Astrocyte of the cerebellum (primary cell): ENCODE measurements at places on chromosomes 6 and 20.

GRCh38 chr6:138691595-138692057, 81.9 kb upstream of the CCDC28A start:
- peak; percentile 60 for DNase-seq

GRCh38 chr6:51706086-51706485, 381.3 kb downstream of the PKHD1 start:
- DNase-seq: no peak

DNA sequence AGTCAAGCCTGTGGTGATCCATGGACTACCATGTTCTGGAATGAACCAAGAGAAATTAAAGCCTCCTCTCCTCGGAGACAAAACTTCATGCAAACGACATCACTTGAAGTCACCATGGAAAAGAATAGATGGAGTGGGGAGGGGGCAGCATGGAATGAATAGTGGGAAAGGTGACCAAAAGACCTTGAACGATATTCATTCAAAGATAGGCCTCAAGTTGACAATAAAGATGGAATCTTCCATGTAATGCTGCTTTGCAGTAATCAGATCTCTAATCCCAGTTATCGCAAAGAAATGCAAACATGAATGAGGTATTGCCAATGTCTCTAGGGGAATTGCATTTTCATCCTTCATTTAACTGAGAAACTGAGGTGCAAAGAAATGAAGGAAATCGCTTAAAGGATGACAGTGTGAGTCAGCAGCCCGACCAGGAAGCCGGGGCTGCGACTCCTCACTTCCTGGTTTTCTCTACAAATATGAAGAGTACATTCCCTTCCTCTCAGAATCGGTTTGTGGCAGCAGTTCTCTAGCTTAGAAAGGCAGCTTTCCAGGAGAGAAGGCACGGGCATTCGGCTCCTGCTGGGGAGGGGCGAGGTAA, 65.6 kb upstream of the RREB1 start:
- DNase-seq: no peak

- DNase-seq: no peak
Observed at GRCh38 chr6:20819774-20820400, 285.6 kb downstream of the CDKAL1 start.

DNA sequence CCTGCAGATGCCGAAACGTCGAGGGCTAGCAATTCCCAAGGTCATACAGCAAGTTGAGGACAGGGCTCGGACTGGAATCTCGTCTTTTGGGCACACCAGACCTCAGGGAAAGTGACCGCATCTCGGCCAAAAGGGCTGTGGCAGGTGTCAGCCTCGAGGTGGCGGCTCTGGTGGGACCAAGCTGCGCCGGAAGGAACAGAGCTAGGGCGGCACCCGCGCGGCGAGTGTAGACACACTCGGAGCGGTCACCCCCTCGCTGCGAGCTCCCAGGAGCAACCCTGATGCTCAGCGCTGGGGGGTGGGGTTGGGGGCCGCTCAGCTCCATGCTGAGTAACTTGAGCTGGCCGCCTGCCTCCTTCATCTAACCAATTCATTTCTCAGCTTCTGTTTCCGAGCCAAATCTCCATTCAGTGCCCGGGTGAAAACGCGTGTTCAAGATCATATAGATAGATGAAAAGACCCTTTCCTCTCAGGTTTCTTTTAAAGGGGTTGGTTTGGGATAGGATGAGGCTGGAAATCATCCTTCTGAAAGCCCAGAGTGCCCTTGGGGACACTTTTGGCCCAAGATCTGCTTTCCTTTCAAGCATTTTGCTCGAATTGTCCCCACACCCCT, 2.2 kb upstream of the TUBB2B start:
- no peak for DNase-seq

DNA sequence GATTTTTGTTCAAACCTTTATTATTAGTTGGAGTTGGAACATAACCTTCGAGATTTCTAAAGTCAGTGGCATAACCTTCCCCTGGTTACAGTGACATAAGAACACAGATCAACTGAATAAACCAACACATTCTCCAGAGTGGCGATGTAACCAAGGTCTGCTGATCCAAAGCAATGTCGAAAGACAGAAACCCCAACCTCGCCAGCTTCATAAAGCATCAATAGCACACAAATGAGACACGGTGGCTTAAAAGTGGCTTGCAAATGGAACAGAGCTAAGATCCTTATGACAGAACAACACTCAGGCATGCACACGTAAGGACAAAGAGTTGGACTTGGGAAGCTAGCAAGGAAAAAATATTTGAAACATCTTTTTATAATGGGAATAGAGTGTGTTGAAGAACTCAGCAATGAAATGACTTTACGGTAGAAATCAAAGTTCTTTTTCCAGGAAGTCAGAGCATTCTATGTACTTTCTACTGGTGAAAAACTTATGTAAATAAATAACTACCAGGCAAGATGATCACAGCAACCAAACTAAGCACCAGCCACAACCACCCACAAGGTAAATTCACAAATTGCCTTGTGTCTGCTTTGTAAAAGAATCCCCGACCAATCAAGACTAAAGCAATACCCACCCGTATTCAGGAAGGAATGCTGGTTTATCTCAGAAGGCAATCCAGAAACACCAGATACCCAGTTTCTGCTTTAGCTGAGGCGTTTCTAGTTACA, 61.0 kb upstream of the NHSL1 start:
- DNase-seq: no peak

DNA sequence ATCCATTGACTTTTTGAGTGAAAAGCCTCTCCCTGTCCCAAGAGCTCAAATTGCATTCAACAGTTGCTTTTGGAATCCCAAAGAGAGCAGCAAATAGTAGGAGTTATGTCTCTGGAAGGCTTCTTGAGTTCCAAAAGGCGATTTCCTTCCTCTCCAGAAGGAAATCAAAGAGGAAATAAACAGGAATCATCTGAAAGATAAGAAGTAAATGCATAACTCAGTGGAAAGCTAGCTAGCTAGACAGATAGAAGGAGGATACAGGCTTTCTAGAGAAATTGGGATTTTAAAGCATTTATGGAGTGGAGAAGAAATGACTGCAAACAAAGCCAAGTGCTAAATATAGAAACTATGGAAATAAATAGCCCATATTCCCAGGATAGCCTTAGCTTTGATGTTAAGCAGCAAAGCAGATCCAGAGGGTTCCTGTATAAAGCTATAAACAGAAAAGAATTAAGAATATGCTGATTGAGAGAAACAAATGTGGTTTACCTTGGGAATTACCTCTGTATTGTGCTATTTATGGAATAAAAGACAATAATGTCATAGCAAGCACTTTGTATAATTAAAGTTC, 214.7 kb downstream of the PLCB1 start:
- no peak for DNase-seq

GRCh38 chr6:89311853-89312531, 3.1 kb downstream of the GABRR2 start:
- DNase-seq: peak; percentile 63

DNA sequence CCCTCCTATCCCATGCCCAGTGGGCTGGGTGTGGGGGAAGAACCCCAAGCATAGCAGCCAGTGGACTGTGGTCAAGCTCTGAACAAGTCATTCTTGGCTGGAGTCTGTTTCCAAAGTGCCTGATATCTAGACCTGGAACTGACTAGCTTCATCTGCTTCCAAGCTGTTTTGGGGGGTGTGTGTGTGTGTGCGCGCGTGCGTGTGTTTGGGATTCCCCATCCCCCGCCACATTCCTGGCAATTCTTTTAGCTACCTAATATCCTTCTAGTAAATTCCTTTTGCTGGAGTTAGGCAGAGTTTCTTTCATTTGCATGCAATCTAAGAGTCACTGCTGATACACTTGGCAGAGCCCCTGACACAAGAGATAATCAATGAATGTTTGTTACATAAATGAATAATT, 7.8 kb downstream of the PAK5 start:
- DNase-seq: no peak

GRCh38 chr20:38225900-38226263, 34.7 kb downstream of the KIAA1755 start:
- no peak for DNase-seq

- no peak for DNase-seq
Observed at GRCh38 chr20:24185791-24186190, 197.2 kb upstream of the GGTLC1 start.

DNA sequence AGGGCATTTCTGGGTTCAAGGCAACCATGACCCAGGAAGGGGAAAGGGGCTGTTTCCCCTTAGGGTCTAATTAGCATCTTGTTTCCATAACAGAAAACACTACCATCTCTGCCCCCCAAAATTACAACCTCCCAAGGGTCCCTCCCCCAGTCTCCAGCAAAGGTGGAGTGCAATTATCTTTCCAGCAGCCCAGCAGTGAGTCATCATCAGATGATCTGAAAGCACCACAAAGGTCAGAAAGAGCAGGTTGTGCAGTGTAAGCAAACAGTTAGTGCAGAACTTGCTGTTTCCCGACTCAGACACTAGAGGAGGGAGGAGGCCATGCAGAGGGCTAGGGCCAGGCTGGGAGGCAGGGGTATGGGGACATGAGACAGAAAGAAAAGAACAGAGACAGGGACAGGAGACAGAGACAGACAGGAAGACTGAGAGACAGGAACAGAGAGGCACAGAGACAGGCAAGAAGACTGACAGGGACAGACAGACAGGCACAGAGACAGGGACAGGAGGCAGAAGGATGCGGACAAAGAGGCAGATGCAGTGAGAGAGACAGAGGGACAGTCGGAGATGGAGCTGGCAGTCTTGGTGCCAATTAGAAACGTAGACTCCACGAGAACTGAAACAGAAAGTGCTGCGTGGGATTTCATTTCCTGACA, 62.5 kb downstream of the PYGB start:
- DNase-seq: peak; percentile 45

- DNase-seq: no peak
Observed at GRCh38 chr20:50983321-50983720, 24.7 kb downstream of the MOCS3 start.

- no peak for DNase-seq
Observed at GRCh38 chr6:34475238-34475682, 9.4 kb downstream of the PACSIN1 start.

GRCh38 chr20:19756761-19757486, 1.1 kb upstream of the RIN2 start:
- no peak for DNase-seq

GRCh38 chr6:93419304-93420162, at the start of gene EPHA7:
Gene EPHA7, minus strand, starts transcription at chr6:93419559. Its CDS starts 218 bp downstream, at chr6:93419341.
- DNase-seq: peak; percentile 93

- DNase-seq: no peak
Observed at GRCh38 chr6:47525330-47526057, 47.9 kb downstream of the CD2AP start.

DNA sequence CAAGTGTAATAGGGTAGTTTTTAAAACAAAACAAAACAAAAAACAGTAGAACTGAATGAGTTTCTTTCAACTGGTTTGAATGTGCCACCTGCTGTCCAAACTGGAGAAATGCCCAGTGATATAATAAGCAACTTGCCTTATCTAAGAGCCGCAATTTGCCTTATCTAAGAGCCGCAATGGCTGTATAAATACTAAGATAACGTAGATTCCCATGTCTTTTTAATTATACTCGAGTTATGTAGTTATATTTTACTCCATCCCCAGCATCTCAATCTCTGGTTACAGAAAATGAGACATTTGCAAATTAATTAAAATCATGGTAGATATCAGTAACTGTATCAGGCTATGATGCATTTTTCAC, 67.2 kb downstream of the RPP40 start:
- peak; percentile 37 for DNase-seq

DNA sequence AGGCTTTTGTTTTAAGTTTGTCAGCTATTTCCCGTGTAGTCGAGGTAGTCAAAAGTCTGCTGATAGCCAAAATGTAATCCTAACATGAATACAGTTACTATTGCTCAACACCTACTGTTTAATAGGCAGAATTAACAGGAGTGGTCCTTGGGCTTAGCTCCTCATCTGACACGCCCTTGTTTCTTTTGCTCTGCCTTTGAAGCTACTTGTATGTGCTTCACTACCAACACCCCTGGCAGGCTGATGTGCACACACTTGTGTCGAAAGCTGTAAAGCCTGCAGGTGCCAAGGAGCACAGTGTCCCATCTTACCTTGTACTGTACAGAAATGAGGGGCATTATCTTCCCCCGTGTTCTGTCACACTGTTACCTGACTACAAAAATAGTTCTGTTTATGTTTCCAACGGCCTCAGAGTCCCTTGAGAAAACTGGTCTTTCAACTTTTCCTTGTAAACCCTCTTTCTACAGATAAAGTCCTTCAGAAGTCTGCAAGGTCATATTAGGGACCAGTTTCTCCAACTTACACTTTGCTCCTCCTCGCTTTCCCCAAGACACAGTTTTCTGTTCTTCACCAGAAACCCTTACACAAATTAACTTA, 9.3 kb downstream of the SDHAF4 start:
- no peak for DNase-seq

- DNase-seq: no peak
Observed at GRCh38 chr6:67722861-67723261, 912.2 kb upstream of the ADGRB3 start.

GRCh38 chr20:14470977-14471661, 133.7 kb upstream of the FLRT3 start:
- DNase-seq: no peak

DNA sequence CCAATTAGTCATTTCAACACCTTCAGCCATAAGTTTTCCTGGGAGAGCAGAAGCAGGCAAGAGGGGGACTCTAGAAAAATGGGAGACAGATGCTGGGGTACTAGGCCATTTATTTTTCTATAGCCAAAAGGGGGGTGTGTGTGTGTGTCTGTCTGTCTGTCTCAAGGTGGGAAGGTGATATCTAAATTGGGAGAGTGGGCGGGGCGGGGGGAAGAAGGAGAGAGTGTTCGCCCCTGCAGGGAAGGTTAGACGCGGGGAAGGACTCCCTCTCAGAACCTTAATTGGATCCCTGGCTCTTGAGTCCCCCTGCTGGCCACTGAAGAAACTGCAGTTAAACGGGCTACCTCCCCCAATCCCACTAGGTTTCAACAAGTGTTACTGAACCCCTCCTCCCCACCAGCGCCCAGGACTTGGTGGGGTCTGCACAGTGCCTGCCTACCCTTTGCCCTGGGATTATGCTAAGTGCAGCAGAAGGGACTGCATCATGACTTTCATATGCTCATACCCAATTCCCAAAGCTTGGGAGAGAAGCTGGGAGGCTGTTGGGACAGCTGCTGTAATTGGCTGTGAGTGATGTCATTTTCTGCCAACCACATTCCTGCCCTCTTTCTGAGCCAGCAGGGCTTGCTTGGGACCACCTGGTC, 45.8 kb downstream of the FOXP4 start:
- DNase-seq: peak; percentile 23

DNA sequence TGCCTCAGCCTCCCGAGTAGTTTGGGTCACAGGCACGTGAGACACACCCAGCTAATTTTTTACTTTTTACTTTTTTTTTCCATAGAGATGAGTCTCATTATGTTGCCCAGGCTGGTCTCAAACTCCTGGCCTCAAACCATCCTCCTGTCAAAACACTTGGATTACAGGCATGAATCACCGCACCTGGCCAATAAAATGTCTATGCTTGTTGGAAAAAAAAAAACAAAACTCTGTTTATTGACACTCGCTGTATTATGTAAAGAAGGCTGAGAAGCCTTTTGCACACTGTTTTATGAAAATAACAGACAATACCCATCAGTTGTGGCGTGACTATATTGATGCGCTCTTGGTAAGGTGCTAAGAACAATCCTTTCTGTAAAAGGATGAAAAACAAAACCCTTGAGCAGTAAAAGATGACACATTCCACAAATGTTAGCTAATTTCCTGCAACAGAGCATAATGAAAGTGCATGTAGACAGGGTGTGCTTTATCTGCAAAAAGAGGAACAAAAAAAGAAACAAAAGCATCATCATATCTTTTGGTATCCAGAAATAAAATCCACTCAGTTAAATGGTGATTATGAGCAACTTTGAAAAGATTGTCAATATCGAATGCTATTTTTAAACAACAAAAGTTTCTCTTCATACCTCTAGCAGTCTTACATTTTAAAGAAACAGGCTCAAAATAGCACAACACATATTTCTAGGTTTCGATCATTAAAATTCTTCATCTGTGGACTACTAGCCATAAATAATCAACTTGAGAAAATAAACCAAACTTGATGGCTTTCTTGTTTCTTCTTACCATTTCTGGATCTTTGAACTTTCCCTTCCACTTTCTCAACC, 108.3 kb upstream of the PHACTR1 start:
- DNase-seq: no peak
